ENCODE measurements at places on chromosomes 6 and 20.

DNA sequence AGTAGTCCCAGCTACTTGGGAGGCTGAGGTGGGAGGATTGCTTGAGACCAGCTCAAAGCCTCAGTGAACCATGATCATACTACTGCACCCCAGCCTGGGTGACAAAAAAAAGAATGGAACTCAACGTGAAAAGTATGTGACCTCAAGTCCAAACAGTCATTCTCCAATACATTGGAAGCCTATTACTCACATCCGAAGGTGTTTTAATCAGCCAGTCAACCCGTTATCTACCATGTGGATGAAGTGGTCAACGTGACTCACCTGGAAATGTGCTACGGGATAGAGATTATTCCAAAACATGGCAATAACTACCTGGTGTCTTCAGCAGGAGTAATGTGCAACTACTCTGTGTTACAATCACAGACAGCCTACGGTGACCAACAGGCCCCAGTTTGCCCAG is 85.8 kb upstream of the TOP1 start:
- no peak for DNase-seq

DNA sequence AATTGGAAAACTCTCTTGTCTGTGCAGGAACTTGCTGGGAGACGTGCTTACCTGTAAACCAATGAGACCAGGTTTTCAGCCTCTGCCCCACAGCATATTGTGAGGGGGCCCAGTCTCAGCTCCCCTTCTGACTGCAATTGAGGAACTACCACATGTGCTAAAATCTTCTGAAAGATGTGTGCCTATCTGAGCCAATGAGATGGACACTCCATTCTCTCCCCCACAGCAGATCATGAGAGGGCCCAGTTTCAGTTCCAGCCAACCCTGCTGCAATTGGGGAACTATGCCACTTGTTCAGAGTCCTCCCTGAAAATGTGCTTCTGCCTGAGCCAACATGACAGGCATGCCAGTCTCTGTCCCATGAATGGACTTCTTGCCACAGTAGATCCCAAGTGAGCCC is 20.9 kb upstream of the PI3 start:
- no peak for DNase-seq

DNA sequence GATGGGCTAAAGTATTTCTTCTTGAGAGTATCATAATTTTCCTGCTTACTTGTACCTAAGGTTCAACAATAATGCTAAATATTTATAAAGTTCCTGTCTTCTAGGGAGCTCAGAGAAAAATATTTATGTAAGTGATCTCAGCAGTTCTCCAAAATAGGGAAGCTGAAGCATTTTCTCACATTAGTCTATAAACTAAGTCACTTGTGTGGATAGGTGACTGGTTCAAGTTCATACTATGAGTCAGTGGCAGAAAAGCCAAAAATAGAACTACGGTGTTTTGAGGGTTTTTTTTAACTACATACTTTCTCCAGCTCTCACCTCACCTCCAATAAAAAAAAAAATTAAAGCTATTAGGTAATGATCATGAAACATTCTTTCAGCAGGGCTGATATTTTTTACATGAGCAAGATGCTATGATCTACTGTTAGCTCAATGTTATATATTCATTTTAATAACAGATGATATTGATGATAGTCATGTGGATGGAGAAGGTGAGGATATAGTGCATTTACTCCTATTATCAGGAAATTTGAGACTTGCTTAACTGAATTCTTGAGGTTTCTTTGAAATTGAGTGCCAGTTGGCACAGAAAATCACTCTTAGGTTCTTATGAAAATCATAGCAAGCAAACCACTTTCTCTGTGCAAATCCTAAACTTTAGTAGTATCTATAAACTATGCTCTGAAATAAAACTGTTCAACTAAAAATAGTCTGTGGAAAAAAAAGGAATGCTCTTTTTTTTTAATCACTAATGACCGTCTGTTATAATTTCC is 4.1 kb upstream of the MOXD1 start:
- no peak for DNase-seq

DNA sequence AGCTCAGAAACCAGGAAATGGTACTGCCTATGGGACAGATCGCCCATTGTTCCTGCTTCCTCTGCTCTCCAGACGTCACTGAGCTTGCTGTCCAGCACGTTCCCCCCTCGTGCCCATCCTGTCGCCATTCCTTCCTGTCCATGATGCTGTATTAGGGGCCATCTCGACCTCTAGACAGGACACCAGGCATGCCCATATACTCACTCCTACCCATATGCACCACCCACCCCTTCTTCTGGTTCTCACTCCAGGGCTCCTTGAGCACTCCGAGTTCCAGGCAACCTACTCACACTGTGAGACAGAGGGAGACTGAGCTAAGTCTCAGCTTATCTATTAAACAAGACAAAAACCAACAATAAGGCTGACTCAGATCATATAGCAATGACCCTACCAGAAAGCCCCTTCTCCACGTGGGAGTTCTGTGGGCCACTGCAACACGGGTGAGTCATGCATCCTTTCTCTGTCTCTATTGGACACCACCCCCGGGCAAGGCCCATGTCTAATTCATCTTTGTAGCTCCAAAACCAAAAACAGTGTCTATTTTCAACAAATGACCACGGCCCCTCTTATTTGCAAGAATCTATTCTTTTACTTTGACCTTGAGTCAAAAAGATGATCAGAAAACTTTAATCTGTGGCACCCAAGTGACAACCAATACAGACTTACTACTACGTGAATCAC is 65.7 kb downstream of the PSMG4 start:
- DNase-seq = no peak

DNA sequence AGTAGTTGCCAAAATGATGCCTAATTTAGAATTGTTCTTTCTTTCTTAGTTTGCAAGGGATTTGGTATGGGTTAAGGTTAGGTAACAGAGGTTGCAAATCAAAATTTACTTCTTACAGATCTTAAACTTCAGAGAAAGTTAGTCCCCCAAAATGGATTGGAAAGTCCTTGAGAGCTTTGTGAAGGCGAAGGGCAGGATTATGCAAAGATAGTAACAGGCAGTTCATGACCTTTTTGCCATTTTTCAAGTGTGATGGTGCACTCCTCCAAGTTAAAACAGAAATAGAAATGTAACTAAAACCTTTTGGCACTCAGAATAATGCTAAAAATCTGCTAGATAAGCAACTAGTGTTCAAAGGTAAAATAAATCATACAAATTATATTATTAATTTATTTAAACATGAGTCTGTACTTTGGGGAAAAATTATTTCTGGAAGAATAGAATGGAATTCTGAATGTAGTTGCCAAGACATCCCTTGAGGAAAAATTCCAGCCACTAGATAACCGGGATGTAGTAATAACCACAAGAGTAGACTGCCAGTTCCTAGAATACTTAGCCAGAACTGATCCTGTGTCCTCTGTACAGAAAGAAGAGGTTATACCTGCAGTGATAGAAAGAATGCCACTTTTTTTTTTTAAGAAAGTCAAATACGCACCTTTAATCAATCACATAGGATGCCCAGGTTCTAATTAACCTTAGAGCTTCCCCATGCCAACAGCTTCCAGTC is 31.8 kb upstream of the DAAM2 start:
- DNase-seq = no peak

GRCh38 chr6:4129446-4129845 is 5.9 kb downstream of the ECI2 start:
- no peak for DNase-seq
